ENCODE measurements at places on chromosomes 6 and 20.

GRCh38 chr6:41371461-41371991 lies 36.1 kb downstream of the NCR2 start:
- no peaks in the 10 kb centered on the region for H3K36me3 ChIP-seq
- H3K4me1 ChIP-seq = peaks cover 49% of the 10 kb centered on the region
- DNase-seq = peak; percentile 51
- peak overlapping the region; percentile 20 for H3K27ac ChIP-seq
- H3K4me3 ChIP-seq = peak overlapping the region; percentile 13

GRCh38 chr6:134936931-134937330 lies 13.0 kb downstream of the ALDH8A1 start:
- peaks cover 5% of the 10 kb centered on the region for H3K4me1 ChIP-seq
- no peaks in the 10 kb centered on the region for H3K36me3 ChIP-seq
- no peaks in the 10 kb centered on the region for H3K27me3 ChIP-seq

DNA sequence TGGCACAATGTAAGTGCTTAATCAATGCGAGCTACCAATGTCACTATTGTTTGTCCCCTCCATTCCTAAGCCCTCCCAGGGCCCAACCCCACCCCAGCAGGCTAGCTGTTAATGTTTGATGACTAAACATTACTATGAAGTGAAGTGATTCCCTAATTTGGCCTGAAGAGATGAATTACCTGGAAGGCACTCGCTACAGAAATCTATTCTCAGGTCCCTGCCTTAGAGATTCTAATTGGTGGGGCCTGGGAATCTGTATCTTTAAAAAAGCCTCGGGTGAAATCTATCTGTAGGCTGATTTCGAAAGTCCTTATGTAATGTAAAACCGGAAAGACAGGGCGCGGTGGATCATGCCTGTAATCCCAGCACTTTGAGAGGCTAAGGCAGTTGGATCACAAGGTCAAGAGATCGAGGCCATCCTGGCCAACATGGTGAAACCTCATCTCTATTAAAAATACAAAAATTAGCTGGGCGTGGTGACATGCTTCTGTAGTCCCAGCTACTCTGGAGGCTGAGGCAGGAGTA lies 16.9 kb upstream of the SNAI1 start:
- no peak overlapping the region for H3K27ac ChIP-seq
- H3K4me1 ChIP-seq = no peaks in the 10 kb centered on the region
- no peaks in the 10 kb centered on the region for H3K27me3 ChIP-seq
- no peak overlapping the region for H3K4me3 ChIP-seq
- H3K36me3 ChIP-seq = peaks cover 9% of the 10 kb centered on the region
- DNase-seq = no peak

- peaks cover 2% of the 10 kb centered on the region for H3K27me3 ChIP-seq
- no peaks in the 10 kb centered on the region for H3K36me3 ChIP-seq
- H3K4me1 ChIP-seq = peaks cover 4% of the 10 kb centered on the region
Observed at GRCh38 chr20:42945234-42945994, 244.3 kb downstream of the PTPRT start.

GRCh38 chr6:70889270-70889669 lies 67.6 kb downstream of the B3GAT2 start:
- H3K36me3 ChIP-seq = no peaks in the 10 kb centered on the region
- no peaks in the 10 kb centered on the region for H3K27me3 ChIP-seq
- no peak overlapping the region for H3K4me3 ChIP-seq
- peaks cover 2% of the 10 kb centered on the region for H3K4me1 ChIP-seq
- DNase-seq = no peak
- no peak overlapping the region for H3K27ac ChIP-seq

GRCh38 chr20:362271-363254 lies 15.7 kb downstream of the NRSN2 start:
- no peak overlapping the region for H3K27ac ChIP-seq
- H3K4me1 ChIP-seq = peaks cover 13% of the 10 kb centered on the region
- H3K4me3 ChIP-seq = no peak overlapping the region
- peak; percentile 77 for DNase-seq

GRCh38 chr6:18707714-18708439 lies 320.7 kb downstream of the RNF144B start:
- no peaks in the 10 kb centered on the region for H3K36me3 ChIP-seq
- no peaks in the 10 kb centered on the region for H3K27me3 ChIP-seq
- no peaks in the 10 kb centered on the region for H3K4me1 ChIP-seq
- H3K4me3 ChIP-seq = no peak overlapping the region

DNA sequence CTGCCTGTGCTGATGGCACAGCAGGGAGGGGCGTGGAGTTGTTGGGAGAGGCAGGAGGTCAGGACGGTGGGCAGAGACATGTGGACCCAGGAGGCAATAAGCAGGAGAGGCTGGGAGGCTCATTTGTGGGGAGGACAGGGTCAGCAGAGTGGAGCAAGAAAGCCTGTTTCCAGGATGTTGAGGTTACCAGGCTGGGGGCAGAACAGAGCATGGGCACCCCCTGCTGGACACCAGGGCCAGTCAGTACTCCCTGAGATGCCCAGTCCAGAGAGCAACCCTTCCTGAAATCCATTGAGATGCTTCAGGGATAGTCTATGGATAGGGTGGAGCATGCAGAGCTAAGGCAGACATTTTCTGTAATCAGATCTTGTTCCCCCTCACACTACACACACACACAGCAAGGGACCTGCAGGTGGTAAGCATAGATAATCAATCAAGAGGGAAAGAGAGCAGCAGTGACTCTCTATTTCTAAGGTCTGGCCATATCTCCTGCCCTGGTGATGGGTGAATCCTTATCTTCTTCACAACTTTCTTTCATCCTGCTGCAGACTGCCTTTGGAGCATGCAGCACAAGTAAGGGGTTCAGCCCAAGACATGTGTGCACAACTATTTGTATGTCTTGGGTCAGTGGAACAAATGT lies 41.7 kb downstream of the MOCS1 start:
- no peaks in the 10 kb centered on the region for H3K27me3 ChIP-seq
- no peak overlapping the region for H3K27ac ChIP-seq
- H3K36me3 ChIP-seq = peaks cover 20% of the 10 kb centered on the region
- DNase-seq = peak; percentile 67
- no peak overlapping the region for H3K4me3 ChIP-seq
- peaks cover 29% of the 10 kb centered on the region for H3K4me1 ChIP-seq

DNA sequence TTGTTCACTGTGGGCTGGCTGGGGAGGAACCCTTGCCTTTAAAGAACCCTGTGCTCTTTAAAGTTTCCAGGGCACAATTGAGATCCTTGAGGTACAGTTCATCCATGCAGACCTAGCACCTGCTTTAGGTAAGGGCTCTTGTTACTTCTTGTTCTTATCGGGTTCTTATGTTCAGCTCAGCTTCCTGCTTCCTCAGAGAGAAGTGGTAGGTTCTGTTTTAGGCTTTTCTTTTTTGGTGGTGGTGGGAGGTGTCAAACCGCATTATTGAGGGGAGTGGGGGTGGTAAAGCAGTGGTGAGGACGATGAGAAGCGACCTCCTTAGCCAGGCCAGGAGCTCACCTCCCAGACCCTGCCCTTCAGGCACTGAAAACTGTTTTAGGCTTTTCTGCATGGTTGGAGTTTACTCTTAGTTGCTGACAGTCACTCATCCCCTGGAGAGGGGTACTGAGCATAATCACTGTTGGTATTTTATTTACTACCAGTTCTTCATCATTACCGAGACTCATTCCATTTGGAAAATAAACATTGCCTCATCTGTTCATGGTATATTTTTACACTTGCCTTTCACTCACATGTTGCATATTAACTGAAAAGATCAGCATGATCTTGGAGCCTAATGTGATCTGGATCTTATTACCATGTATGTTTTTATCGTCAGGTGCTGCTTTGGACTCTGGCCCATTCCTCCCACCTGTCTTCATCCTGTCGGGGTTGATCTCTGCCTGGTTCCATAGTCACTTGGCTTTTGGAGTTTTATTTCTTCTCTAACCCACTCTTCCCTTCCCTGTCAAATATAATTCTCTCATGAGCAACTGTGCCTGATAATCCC lies 35.4 kb downstream of the SLC16A10 start:
- no peak overlapping the region for H3K4me3 ChIP-seq
- H3K4me1 ChIP-seq = peaks cover 7% of the 10 kb centered on the region
- no peaks in the 10 kb centered on the region for H3K36me3 ChIP-seq
- H3K27ac ChIP-seq = peak overlapping the region; percentile 58

DNA sequence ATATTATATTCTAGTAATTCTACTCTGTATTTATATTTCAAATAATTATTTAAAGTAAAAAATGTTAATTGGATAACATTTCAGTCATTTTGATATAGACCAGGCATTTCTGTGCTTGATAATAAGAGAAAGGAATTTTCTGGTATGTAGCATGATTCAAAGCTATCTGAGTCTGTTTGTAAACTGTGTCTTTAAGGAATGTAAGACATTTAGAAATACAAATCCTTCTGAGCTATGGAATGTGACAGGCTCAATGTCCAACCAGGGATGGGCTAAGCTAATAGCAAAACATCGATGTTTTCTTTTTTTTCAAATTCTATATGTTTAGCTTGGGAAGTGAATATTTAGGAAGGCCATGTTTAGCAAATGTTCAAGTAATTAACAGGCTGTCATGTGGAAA lies 41.5 kb upstream of the FAM83B start:
- no peak overlapping the region for H3K27ac ChIP-seq
- no peaks in the 10 kb centered on the region for H3K4me1 ChIP-seq
- DNase-seq = no peak
- H3K4me3 ChIP-seq = no peak overlapping the region
- H3K27me3 ChIP-seq = no peaks in the 10 kb centered on the region
- H3K36me3 ChIP-seq = no peaks in the 10 kb centered on the region

- peaks cover 5% of the 10 kb centered on the region for H3K4me1 ChIP-seq
- DNase-seq = no peak
- H3K36me3 ChIP-seq = no peaks in the 10 kb centered on the region
- H3K27ac ChIP-seq = no peak overlapping the region
- H3K27me3 ChIP-seq = peaks cover 18% of the 10 kb centered on the region
Observed at GRCh38 chr20:46800409-46800804, 91.0 kb downstream of the SLC2A10 start.

DNA sequence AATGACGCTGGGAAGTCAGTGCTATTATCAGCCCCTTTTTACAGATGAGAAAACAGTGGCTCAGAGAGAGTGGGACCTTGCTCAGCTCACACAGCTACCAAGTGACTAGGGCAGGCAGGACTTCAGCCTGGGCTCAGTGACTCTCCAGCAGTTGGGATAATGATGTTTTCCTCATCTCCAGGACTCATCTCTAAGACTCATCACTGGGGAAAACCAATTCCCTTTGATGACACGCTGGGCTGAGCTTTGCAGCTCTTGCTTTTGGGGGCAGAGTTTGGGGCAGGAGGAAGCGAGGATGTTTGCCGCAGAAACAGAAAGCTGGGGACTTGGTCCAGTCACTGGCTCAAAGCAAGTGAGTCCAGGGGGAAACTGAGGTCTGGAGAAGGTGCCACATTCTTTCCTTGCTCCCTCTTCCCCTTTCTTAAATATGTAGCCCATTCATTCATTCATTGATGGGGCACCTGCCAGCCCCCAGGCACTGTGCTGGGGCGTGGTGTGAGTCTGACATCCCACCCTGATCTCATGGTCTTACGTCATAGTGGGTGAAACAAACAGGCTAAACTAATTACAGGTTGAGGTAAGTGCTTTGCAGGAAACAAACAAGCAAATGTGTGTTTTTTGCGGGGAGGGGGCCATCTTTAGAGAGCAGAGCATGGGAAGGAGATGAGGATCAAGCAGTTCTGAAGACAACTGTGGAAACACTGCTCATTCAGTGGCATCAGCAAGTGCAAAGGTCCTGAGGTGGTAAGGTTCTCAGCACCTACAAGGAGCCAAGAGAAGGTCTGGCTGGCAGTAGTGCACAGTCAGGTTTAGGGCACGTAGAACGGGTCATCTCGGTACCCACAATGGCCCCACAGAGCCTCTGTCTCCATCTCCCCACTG lies 74.4 kb upstream of the PMEPA1 start:
- no peaks in the 10 kb centered on the region for H3K4me1 ChIP-seq
- no peak overlapping the region for H3K27ac ChIP-seq
- H3K27me3 ChIP-seq = peaks cover 10% of the 10 kb centered on the region

- no peak overlapping the region for H3K4me3 ChIP-seq
- DNase-seq = peak; percentile 32
- H3K36me3 ChIP-seq = no peaks in the 10 kb centered on the region
- H3K4me1 ChIP-seq = no peaks in the 10 kb centered on the region
- peaks cover 2% of the 10 kb centered on the region for H3K27me3 ChIP-seq
Observed at GRCh38 chr20:1423625-1424106, 30.8 kb upstream of the FKBP1A start.

- H3K4me1 ChIP-seq = no peaks in the 10 kb centered on the region
- H3K27me3 ChIP-seq = no peaks in the 10 kb centered on the region
- DNase-seq = peak; percentile 78
- H3K36me3 ChIP-seq = peaks cover 3% of the 10 kb centered on the region
- H3K27ac ChIP-seq = peak overlapping the region; percentile 5
Observed at GRCh38 chr6:100504786-100505737, 40.3 kb upstream of the SIM1 start.

DNA sequence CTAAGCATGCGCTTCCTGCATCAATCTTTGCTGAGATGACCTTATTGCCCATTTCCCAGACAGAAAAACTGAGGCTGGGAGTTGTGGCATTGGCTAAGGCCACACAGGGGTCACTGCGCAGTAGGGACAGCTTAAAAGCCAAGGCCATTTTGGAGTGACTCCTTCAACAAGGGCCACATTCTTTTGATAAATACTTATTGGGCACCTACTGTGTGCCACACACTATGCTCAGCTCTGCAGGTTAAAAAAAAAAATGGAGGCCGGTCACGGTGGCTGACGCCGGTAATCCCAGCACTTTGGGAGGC lies 108.6 kb downstream of the CEBPB start:
- H3K27me3 ChIP-seq = no peaks in the 10 kb centered on the region
- no peak overlapping the region for H3K4me3 ChIP-seq
- no peak for DNase-seq
- peaks cover 36% of the 10 kb centered on the region for H3K4me1 ChIP-seq

GRCh38 chr20:63160641-63161175 lies 55.2 kb downstream of the YTHDF1 start:
- no peak overlapping the region for H3K4me3 ChIP-seq
- H3K27ac ChIP-seq = no peak overlapping the region
- peaks cover 7% of the 10 kb centered on the region for H3K4me1 ChIP-seq
- H3K27me3 ChIP-seq = peaks cover 31% of the 10 kb centered on the region
- no peaks in the 10 kb centered on the region for H3K36me3 ChIP-seq

- DNase-seq = peak; percentile 81
- H3K27me3 ChIP-seq = peaks cover 2% of the 10 kb centered on the region
- H3K4me1 ChIP-seq = peaks cover 9% of the 10 kb centered on the region
- peak overlapping the region; percentile 54 for H3K27ac ChIP-seq
Observed at GRCh38 chr20:46914789-46915379, 20.2 kb downstream of the EYA2 start.

- DNase-seq = no peak
- no peak overlapping the region for H3K27ac ChIP-seq
- H3K4me3 ChIP-seq = no peak overlapping the region
Observed at GRCh38 chr6:40406175-40406574, 181.0 kb downstream of the LRFN2 start.
